ENCODE measurements at places on chromosomes 2 and 18. TPM values are rescaled to one million over a fixed set of nuclear protein-coding genes. Genes with fewer than 3 reads are reported as not detected.

DNA sequence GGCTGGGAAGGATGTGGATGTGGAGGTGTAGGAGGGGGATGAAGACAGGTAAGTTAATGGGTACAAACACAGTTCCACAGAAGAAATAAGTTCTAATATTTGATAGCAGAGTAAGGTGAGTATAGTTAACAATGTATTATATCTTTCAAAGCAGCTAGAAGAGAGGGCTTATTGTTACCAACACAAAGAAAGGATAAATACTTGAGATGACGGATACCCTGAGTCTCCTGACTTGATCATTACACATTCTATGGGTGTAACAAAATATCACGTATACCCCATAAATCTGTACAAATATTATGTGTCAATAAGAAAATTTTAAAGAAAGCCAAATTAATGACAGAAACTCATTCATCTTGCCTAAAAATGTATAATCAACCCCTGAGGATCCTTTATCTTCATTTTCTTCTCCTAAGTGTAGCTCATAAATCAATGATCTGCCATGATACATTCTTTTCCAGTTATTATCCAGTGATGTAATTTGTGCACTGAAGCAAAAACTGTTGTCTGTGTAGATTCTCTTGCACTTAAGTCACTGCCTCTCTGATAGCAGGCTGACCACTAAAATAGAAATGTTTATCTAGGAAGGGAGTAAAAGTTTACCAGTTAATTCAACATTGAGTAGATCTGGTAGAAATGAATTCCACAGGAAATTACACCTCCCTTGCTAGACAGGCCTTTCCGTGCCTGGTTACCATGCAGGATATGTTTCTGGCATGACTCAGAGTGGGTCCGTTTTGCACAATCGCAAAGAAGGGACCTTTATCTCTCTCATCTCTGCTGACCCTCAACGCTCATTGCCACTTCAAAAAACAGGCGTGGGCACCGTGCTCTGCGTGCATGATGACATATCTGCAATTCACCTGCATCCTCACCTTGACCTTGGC lies 249.7 kb upstream of the NCKAP5 start:
- H3K4me3 ChIP-seq = no peak overlapping the region
- H3K4me1 ChIP-seq = no peaks in the 10 kb centered on the region
- H3K27ac ChIP-seq = no peak overlapping the region

The LIMS3 gene
- 4.2 TPM for total RNA-seq

The HNMT gene
- total RNA-seq = 8.4 TPM

GRCh38 chr18:6022074-6022444 lies 126.7 kb upstream of the TMEM200C start:
- no peak overlapping the region for H3K4me3 ChIP-seq
- no peak for DNase-seq
- no peaks in the 10 kb centered on the region for H3K27me3 ChIP-seq
- peaks cover 18% of the 10 kb centered on the region for H3K4me1 ChIP-seq
- no peak overlapping the region for H3K27ac ChIP-seq
- no peaks in the 10 kb centered on the region for H3K36me3 ChIP-seq

GRCh38 chr2:211928201-211928600 lies 610.4 kb downstream of the ERBB4 start:
- H3K27ac ChIP-seq = peak overlapping the region; percentile 34
- no peaks in the 10 kb centered on the region for H3K27me3 ChIP-seq
- no peaks in the 10 kb centered on the region for H3K36me3 ChIP-seq
- H3K4me1 ChIP-seq = no peaks in the 10 kb centered on the region
- DNase-seq = no peak

The CYP27C1 gene
- total RNA-seq = 4.9 TPM

DNA sequence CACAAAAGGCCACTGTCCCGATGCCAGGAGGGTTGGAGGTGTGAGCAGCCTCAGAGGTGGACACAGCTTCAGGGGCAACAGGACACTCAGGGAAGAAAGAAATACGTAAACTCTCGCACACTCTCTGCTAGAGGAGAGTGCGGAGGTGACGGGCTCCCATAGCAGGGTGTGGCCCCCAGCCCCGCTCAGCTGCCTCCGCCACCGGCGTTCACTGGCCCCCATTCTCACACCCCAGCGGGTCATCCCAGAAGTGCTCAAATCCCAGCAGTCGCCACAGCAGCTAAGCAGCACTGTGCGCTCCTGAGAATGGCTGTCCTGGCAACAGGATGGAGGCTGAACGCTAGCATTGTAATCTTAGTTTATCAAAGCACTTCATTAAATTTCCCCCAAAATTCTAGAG lies 315.6 kb upstream of the SALL3 start:
- H3K27ac ChIP-seq = no peak overlapping the region
- H3K27me3 ChIP-seq = no peaks in the 10 kb centered on the region
- DNase-seq = no peak
- no peaks in the 10 kb centered on the region for H3K4me1 ChIP-seq
- no peaks in the 10 kb centered on the region for H3K36me3 ChIP-seq
- no peak overlapping the region for H3K4me3 ChIP-seq

The EGR4 gene
- 0.15 TPM for total RNA-seq

The DSC2 gene
- 68.6 TPM for total RNA-seq
